ENCODE measurements at places on chromosomes 4 and X.

DNA sequence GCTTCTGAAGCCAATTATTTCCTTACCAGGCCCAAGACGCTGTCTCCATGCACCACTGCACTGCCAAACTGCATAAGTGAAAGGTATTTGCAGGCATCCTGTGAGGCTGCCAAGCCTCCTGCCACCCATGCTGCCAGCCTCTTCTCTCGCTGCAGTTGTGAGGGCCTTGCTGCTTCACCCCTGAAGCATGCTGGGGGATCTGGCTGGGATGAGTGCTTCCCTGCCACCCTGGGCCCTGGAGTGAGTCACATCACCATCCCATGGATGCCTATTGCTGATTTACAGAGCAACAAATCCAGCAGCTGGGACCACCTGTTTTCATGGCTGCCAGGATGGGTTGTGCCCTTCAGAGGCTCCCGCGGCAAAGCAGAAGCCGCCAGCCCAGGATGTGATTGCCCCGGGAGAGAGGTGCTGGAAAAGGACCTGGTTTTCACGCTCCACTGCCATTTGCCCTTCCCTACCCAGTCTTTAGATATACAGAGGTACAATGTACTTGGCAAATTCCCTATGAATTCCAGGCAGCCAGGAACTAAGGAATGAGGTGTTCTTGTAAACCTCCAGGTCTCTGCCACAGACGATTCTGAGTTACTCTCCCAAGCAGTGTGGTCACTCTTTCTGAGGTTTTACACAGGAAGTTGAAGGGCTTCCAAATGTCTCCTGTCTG is 41.5 kb upstream of the PTCHD1 start:
- DNase-seq = no peak

GRCh38 chrX:129230850-129231512 is 292.3 kb downstream of the SMARCA1 start:
- no peak for DNase-seq

- no peak for DNase-seq
Measured at GRCh38 chr4:2946812-2947600, 16.2 kb downstream of the NOP14 start.

GRCh38 chr4:176444741-176445140 is 125.0 kb downstream of the SPCS3 start:
- DNase-seq = no peak

DNA sequence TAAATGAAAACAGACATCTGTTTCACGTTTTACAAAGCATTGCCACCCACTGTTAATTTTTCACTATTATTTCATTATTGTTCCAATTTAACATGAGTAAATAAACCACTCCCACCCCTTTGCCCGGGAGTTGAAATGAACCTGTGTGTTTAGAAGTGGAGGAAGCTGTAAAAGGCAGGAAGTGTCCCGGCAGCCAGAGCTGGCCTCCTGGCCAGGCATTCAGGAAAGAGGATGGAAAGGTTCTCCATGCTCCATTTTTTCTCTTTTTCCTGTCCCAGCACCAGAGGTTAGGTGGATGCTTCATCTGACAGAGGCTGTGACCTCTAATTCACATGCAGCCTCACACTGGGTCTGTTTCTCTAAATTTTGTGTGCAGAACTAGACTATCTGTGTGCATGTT is 55.5 kb upstream of the LNX1 start:
- DNase-seq = no peak
